ENCODE measurements at places on chromosomes 12 and 14.

DNA sequence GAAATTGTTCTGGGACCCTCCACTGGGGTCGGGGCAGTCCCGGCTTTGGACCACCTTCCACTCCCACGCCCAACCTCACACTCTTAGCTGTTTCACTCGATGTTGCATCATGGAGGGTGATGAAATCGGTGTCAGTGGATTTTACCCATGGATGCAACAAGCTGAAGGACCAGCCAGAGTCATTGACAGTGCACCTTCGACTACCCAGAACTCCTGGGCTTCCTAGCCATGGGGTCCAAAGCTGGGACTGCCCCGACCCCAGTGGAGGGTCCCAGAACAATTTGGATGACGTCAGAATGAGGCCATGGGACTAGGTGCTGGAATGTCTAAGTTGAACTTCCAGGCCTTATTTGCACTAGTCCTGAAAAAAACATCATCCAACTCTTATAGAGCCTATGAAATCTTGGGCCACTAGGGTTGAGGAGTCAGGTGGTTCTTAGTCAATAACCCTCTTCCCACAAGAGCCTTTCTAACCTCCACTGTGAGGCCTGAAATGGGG lies 882 bp upstream of the IL23A start:
- no peak for DNase-seq

DNA sequence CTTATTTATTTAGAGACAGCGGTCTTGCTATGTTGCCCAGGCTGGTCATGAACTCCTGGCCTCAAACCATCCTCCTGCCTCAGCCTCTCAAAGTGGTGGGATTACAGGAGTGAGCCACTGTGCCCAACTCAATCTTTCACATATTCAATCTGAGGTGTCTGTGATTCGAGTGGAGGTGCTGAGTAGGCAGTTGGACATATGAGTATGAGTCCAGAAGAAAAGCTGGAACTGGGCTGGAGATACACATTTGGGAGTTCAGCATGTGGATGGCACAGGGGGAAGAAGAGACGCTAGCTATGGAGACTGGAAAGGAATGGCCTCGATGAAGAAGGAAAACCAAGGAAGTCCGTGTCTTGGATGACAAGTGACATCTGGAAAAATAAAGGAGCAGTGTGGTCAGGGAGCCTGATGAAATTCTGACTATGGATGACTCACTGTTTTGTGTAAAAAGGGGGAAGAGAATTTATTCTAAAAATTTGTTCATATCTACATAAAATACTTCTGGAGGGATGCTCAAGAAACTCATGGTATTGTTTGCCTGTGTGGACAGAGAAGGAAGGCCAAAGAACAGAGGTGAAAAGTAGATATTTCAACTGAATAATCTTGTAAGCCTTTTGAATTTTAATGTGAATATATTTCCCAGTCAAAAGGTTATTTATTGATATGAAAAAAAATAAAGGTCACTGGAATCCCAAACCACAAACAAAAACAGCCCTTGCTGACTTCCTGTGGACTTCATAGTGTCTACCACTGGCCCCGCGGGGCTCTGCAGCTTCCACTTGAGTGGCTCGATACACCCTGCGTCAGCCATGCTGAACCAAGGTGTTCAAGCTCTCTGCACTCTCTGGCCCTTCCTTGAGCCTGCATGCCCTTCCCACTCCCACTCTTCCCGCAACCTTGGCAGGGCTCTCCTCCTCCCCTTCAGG lies 8.9 kb upstream of the LTA4H start:
- DNase-seq = no peak

GRCh38 chr14:101844751-101845150 lies 83.2 kb downstream of the PPP2R5C start:
- no peak for DNase-seq

- DNase-seq = no peak
These were observed 61.7 kb downstream of the KIF26A start for GRCh38 chr14:104200106-104200505.

DNA sequence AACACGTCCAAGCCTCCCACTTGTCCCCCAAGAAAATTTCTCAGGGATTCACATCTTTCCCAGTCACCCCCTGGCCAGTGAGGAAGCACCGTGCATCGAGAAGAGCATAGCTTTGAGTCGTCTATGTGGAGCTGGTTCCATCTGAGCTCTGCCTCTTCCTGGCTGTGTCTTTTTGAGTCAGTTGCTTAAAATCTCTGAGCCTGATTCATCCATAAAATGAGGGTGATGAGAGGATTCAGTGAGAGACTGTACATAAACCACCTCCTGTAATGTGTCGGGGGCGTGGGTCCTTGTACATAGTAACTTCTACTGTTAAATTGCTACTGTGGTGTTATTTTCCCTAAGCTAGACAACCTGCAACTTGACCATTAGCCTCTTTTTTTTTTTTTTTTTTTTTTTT lies 13.8 kb downstream of the CD9 start:
- DNase-seq = no peak

- no peak for DNase-seq
These were observed 17.9 kb downstream of the ZDHHC22 start for GRCh38 chr14:77123381-77124325.

- no peak for DNase-seq
These were observed 108.4 kb downstream of the C12orf42 start for GRCh38 chr12:103387385-103387784.

- DNase-seq = no peak
These were observed 8.9 kb downstream of the GPR65 start for GRCh38 chr14:88013750-88014349.

- no peak for DNase-seq
These were observed 189.0 kb upstream of the CCND2 start for GRCh38 chr12:4084573-4084972.

GRCh38 chr12:6086316-6086715 lies 38.2 kb downstream of the VWF start:
- no peak for DNase-seq

GRCh38 chr12:113208041-113208934 lies 13.0 kb upstream of the TPCN1 start:
- DNase-seq = no peak

- DNase-seq = no peak
These were observed 7.8 kb downstream of the NEK9 start for GRCh38 chr14:75119056-75119455.

- DNase-seq = no peak
These were observed 18.6 kb downstream of the SPPL3 start for GRCh38 chr12:120885521-120885920.

DNA sequence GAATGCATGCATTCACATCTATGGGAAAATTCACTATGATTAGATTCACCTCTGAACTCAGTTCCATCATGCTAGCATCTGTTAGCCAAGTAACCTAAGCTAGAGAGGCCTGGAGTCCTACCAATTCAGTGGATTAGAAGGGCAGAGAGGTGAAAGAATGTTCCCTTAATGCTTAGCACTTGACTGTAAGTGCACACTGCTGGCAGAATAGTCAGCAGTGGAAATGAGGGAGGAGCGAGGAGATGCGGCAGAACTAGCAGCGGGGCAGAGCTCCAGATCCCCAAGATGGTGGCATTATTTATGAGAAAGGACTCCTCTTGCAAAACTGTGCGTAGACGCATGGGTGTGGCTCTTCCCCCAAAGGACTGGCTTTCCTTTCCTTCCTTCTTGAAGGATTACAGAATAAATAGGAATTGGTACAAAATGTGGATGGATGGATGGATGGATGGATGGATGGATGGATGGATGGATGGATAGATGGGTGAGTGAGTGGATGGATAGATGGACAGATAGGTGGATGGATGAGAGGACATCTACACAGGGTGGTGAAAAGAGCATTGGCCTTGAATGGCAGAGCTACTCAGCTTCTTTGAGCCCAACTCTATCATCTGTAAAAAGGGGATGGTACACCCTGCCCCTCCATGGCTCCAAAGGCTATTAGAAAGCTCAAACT lies 227.2 kb downstream of the CHST11 start:
- no peak for DNase-seq

DNA sequence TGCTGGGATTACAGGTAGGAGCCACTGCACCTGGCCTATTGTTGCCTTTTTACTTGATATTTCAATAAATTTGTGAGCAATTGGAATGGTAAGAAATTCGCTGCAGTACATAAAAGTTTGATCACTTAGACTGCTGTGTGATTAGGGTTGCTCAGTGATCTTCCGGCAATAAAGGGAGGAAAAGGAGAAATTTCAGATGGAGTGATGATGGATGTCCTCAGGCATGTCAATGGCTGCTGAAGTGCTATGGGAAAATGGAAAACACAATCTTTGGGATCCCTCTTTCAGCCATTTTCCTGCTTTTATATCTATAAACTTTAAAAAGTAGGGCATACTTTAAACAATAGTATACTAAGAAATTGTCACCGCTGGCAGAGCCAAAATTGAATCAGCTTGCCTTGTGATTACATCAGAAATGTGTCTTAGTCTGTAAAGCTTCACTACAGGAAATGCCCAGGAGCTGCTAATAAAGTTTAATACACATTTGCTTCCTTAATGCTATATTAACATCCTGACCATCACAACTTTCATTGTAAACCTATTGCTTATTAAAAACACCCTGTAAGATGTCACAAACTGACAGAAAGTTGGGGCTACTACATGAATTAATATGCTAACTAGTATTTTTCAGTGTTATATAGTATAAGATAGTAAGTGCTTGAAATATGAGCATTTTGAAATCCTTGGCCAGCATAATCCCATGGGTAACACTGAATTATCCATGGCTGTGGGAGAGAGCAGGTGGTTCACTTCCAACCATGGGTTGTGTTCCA lies 13.7 kb upstream of the FBXL14 start:
- no peak for DNase-seq

DNA sequence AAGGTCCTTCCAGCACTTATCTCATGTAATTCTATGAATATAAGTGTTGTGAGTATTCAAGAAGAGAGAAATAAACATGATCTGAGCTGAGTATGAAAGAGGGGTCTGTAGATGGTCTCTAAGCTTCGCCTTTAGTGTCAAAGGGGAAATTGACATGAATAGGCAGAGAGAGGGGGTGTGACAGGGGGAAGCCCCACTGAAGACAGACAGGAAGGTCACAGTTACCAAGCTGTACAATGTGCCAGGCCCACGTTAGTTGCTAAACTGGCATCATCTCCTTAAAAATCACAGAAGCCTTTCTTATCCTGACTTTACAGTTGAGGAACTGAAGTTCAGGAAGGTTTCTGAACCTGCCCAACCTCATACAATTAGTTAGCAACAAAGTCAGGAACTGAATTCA lies 7.6 kb downstream of the ARHGEF40 start:
- DNase-seq = no peak

GRCh38 chr12:132249689-132250478 lies 79.5 kb downstream of the GALNT9 start:
- no peak for DNase-seq

- no peak for DNase-seq
These were observed 6.7 kb upstream of the C12orf50 start for GRCh38 chr12:88035907-88036289.

DNA sequence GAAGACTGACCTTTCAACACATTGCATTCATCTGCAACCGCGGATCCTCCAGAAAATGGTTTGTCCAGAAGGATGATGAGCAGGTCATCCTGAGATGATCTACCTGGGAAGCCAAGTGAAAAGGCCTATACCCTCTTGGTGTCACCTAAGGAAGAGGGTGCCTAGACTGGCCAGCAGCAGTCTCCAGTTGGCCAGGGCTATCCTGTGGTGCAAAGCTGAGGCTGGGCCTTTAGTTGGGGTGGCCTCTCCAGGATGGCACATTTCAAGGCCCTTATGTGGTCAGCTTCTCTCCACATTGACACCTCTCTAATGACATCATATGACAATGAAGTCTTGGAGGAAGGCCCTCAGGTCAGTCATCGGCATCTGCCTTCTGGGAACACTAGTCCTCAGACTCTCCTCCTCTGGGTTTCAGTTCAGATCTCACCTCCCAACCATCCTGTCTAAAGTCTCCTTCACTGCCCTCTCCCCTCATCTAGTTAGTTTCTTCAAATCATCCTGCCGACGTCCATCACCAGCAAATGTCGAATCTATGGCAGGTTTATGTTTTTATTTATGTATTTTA lies 3.3 kb upstream of the SLC22A17 start:
- no peak for DNase-seq

DNA sequence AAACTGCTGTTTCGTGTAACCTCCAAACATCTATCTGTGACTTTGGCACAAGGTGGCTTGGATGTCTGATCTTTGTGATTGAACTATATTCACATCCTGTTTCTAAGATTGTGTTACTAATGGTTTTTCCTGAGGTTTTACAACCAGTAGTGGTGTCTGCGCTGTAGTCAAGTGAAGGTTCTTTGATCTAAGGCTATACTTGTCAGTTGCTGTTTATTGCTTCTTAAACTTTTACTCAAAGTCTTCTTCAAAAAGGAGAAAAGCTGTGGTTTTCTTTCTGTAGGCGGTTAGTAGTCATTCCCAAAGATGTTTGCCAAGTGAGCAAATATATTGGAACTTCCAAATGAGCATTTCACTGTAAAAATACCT lies 12.3 kb upstream of the CALM1 start:
- DNase-seq = no peak

DNA sequence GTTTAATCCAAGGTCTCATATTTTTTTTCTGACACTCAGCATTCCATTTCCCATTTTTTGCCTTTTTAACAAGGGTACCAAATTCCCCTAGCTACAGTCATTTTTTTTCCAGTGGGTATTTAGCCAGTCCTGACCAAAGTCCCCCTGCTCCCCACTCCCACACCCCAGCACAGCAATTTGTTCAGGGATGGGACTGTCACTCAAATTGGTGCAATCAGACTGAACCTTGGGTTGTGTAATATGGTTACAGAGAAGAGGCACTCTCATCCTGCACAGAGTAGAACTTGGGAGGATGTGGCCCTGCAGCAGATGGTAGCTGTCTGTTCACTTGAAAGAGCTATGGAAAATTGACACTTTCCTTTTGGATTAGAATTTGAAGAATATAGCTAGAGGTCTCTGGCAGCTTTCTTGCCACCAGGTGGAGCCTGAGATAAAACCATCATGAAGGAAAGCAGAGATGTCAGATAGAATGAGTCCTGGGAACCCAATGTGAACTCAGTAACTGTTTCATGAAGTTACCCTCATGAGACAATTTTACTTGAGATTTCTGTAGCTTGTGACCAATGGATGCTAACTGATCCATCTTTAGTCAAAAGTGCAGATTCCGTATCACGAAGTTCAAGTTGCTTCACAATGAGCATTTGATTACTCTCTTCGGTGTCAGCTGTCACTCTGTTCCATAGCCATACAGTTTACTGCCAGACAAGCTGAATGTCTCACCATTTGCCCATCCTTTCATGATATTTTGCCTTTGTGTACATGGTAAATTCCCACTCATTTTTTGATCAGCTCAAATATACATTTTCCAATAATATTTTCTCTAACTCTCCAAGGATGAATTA lies 394.0 kb upstream of the SYT1 start:
- DNase-seq = no peak
